ENCODE measurements at places on chromosomes 2 and 18.

DNA sequence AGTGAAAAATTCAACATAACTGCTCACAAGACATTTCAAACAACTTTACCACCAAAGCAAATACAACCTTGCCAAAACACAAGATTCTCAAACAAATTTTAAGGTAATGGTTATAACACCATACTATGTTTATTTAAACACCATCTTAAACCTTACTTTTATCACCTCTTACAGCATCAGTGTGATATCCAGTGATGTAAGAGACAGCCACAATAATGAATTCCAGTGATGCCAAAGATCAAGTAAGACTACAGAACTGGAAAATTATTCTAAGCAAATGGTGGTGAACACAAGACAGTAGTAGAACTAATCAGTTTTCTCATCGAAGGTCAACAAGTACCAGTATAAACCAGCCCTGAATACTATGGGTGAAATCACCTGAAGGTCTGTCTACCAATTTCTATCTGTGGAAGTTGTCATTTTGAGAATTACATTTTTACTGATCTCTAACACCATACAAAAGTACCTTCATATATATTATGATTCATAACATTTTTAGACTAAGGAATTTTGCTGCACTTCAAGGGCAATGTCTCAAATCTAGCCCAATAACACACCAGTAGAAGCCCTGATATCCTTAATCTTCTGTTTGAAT is 146.2 kb downstream of the RBMS1 start:
- no peak for DNase-seq

DNA sequence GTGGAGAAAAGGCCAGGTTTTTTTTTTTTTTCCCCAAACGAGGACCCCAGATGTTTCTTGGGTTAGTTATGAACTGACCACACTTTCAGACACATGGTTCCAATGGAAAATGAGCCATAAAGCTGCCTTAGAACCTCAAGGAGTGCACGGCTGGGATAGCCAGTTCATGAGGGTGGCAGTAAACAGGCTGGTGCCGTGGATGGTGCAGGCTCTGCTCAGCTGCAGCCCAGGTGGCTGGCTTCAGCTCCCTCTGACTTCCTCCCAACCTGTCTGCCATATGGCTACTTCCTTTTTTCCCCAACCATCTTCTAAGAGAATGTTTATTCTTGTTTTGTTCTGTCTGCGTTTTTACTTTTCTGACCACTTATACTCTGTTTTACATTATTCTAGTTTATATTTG is 109.8 kb upstream of the LMAN1 start:
- DNase-seq: no peak

DNA sequence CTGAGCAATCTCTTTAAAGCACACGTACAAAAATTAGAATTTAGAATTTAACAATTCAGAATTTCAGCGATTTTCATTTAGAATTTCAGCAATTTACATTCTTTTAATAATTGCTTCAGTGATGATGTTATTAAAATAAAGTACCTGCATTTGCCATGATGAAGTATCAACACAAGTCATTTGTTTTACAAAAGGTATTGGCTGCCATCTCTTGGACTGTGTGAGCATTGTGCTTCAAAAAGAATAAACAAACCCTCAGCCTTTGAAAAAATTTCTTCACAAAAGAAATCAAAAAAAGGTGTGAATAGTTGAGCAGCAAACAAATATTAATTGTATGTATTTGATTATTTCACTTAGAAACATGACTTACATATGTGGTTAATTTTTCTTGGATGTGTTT is 27.1 kb upstream of the ZC3H15 start:
- no peak for DNase-seq

GRCh38 chr2:217218269-217219163 is 358.7 kb upstream of the TNP1 start:
- DNase-seq: no peak

DNA sequence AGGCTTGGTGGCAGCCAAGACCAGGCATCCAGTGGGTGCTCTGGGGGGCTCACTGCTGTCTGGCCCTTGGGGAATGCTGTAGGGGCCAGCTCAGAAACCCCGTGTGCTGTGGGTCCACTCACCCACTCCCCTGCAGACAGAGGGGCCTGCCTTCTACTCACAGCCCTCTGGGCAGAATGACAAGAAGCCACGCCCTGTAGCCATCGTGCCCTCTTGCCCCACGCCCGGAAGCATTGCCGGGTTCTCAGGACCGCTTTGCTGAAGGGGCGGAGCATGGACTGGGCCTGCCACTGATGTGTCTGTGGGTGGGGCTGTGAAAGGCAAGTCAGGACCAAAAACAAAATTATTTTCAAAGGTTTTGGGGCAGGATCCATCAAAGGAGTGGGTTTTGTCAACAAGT is 27.8 kb downstream of the GLI2 start:
- DNase-seq: no peak

DNA sequence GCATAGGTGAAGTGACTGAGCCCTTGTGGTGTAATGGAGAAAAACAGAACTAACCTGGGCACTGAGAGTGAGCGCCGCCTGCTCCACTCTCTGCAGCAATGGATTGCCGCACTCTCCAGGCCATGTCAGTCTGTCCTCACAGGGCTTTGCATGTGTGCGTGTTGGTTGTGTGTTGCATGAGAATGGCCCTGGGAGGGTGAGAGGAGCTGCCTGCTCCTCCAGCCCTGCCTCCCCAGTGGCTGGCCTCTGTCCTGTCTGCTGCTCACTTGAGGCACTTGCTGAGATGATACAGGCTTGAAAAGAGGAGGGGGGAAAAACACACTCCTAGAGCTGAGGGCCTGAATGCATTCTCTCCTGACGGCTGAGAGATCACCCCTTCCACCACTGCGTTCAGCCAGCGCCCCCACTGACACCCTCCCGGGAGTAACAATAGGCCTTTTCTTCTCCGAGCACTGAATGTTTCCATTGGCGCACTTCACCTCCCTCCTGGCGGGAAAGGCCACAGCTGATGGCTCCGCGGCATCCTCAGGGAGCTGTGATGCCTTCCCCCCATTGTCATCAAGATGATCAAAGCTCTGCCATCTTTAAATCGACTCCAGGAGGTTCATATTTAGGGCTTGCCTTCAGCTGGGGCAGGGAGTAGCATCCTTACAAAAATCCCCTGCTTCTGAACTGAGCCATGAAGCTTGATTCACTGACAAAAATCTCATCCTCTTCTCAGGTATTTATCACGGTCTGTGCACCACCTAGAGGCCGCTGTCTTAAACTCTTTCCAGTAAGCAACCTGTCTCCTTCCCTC is 49.9 kb upstream of the DAPL1 start:
- no peak for DNase-seq

DNA sequence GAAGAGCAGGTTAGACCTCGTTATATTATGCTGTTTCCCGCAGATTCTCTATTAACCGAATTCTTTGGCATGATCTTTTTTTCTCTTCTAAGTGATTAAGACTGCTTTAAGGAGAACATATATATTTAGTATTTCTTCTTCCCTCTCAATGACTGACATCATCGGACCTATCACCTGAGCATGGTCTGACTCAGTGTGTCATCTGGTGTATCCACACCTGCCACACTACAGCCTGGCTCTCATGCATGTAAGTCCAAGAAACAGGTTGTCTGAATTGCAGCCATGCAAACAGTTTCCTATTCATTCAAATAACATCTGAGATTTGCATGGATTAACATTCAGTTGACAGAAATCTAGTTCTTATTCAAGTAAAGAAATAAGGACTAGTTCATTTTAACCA is 55.1 kb upstream of the CWC22 start:
- DNase-seq: no peak

DNA sequence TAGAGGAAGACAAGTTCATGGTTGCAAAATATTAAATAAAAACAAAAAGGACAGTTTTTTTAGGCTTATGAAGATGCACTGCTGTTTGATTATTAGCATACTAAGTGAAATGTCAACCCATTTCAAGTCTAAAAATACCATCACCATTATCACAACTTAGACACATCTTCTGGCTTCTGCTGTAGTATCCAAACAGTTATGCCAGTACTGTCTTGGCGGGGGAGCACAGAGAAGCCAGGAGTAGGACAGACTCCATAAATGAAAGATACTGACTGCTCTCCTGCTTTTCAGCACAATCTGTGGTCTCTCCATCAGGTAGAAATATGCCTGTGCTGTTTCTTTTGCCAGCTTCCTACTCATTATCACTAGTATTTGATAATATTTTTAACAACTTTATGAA is 179.2 kb upstream of the DSEL start:
- DNase-seq: no peak
